ENCODE measurements at places on chromosomes 3 and 15. TPM values are rescaled to one million over a fixed set of nuclear protein-coding genes. Genes with fewer than 3 reads are reported as not detected.

- DNase-seq, result no peak
- peaks cover 8% of the 10 kb centered on the region for H3K36me3 ChIP-seq
- peak overlapping the region; percentile 82 for H3K27ac ChIP-seq
- no peaks in the 10 kb centered on the region for H3K27me3 ChIP-seq
These were observed 651 bp downstream of the UBA3 start for GRCh38 chr3:69079269-69080159.

GRCh38 chr3:59273976-59274375 is 224.2 kb upstream of the CFAP20DC start:
- no peaks in the 10 kb centered on the region for H3K36me3 ChIP-seq
- H3K4me1 ChIP-seq, result no peaks in the 10 kb centered on the region
- no peak overlapping the region for H3K27ac ChIP-seq
- DNase-seq, result no peak
- H3K4me3 ChIP-seq, result no peak overlapping the region

DNA sequence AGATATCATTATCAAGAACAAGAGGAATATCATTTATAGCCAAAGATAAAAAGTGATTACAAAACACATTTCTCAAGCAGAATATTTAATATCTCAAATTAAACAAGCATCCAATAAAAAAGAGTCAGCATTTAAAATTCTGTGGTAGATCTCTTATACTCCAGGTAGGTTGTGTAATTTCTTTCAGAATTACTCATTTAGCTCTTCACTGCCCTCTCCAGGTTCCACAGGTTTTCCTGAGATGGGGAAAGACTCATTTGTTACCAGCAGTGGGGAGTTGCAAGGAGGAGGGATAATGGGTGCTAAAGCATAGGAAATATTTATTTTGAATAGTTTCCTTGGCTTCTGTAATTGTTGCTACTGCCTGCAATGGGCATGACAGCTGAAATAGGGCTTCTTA is 83.1 kb upstream of the RASGRP1 start:
- peak overlapping the region; percentile 97 for H3K27ac ChIP-seq
- peaks cover 55% of the 10 kb centered on the region for H3K4me1 ChIP-seq
- DNase-seq, result no peak

GRCh38 chr3:43142472-43142871 is 36.6 kb upstream of the POMGNT2 start:
- no peak overlapping the region for H3K4me3 ChIP-seq
- H3K27ac ChIP-seq, result no peak overlapping the region
- peaks cover 5% of the 10 kb centered on the region for H3K4me1 ChIP-seq
- H3K36me3 ChIP-seq, result peaks cover 5% of the 10 kb centered on the region

DNA sequence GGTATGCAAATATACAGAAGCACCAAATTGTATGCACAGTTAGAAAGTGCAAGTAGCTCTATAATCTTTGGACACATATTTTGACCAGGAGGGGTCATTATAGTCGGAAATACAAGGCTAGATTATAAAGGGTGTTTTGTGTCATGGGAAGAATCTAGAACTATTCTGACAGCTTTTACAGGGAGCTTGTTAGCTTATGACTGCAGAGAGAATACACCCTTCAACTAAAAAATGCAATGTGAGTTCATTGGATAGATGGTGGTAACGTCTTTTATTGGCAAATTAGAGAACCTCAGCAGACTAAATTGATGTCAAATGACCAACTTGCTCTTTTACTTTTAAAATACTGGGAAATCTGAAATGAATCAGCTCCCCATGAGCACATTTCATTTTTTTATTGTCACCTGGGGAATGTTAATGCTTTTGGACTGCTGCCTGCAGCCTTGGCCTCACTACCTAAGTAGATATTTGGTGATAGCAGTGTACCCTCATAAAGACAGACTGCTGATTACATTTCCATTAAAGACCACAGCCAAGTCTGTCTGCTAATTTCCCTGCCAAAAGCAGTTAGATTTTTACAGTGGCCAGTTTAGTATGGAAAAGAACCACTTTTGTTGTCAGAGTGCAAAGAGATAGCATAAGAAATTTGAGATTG is 515.9 kb upstream of the DPPA4 start:
- H3K27ac ChIP-seq, result no peak overlapping the region
- H3K36me3 ChIP-seq, result peaks cover 17% of the 10 kb centered on the region
- peaks cover 17% of the 10 kb centered on the region for H3K4me1 ChIP-seq

DNA sequence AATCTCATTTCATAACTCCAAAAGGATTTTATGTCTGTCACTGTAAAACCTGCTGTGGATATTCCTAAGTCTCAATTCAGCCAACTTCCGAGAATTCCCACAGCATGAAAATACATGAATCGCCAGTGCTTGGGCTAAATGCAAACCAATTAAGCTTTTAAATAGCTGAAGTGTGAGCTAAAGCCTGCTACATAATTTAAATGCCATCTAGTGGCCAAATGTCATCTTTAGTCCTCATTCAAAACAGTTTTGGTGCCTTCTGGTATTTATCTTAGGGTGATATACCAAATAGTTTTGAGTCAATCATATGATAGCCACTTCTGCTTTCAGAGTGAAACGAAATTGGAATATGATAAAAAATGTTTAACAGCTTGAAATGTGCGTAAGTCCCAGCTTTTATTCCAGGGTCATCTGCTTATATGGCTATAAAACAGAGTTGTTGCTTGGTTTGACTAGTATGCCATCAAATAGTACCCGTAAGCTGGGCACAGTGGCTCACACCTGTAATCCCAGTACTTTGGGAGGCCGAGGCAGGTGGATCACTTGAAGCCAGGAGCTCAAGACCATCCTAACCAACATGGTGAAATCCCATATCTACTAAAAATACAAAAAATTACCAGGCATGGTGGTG is 41.8 kb upstream of the CCNL1 start:
- H3K4me3 ChIP-seq, result no peak overlapping the region
- H3K4me1 ChIP-seq, result no peaks in the 10 kb centered on the region
- no peak for DNase-seq
- H3K36me3 ChIP-seq, result peaks cover 5% of the 10 kb centered on the region
- no peak overlapping the region for H3K27ac ChIP-seq

DNA sequence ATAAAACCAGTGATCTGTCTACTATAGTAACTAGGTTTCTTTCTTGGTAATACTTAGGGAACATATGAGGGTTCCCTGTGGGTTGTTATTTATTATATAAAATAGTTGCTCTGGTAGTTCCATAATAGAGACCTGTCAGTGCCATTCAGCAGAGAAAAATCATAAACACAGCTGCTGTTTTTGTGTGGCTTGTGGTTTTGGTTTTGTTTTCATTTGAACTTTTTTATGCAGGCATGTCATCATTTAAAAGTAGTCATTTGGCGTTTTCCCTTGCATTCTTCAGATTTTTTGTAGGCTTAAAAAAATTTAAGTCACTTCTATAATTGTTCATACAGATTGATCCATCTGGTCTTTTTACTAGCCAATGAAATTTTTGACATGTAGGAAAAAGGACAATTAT is 47.9 kb downstream of the PIK3CA start:
- peaks cover 6% of the 10 kb centered on the region for H3K36me3 ChIP-seq
- H3K4me3 ChIP-seq, result no peak overlapping the region
- peaks cover 37% of the 10 kb centered on the region for H3K4me1 ChIP-seq
- no peak for DNase-seq
- H3K27me3 ChIP-seq, result no peaks in the 10 kb centered on the region
- peak overlapping the region; percentile 63 for H3K27ac ChIP-seq

- no peaks in the 10 kb centered on the region for H3K4me1 ChIP-seq
- no peaks in the 10 kb centered on the region for H3K36me3 ChIP-seq
- no peak for DNase-seq
- H3K27ac ChIP-seq, result no peak overlapping the region
- H3K27me3 ChIP-seq, result no peaks in the 10 kb centered on the region
These were observed 182.4 kb downstream of the RBMS3 start for GRCh38 chr3:29463304-29463703.

- DNase-seq, result no peak
- H3K36me3 ChIP-seq, result no peaks in the 10 kb centered on the region
- H3K4me3 ChIP-seq, result no peak overlapping the region
- no peaks in the 10 kb centered on the region for H3K4me1 ChIP-seq
- no peaks in the 10 kb centered on the region for H3K27me3 ChIP-seq
- no peak overlapping the region for H3K27ac ChIP-seq
These were observed 80.5 kb upstream of the WNT5A start for GRCh38 chr3:55567615-55568014.

GRCh38 chr3:13479332-13479581 is 849 bp upstream of the HDAC11 start:
- H3K36me3 ChIP-seq, result no peaks in the 10 kb centered on the region
- no peak for DNase-seq
- H3K27ac ChIP-seq, result peak overlapping the region; percentile 84
- no peaks in the 10 kb centered on the region for H3K27me3 ChIP-seq
- no peaks in the 10 kb centered on the region for H3K4me1 ChIP-seq

- no peak overlapping the region for H3K4me3 ChIP-seq
- H3K4me1 ChIP-seq, result no peaks in the 10 kb centered on the region
- H3K27me3 ChIP-seq, result no peaks in the 10 kb centered on the region
- H3K36me3 ChIP-seq, result no peaks in the 10 kb centered on the region
- DNase-seq, result no peak
These were observed 166.7 kb upstream of the SGO1 start for GRCh38 chr3:20352546-20353179.

- no peaks in the 10 kb centered on the region for H3K4me1 ChIP-seq
- H3K4me3 ChIP-seq, result no peak overlapping the region
- DNase-seq, result no peak
These were observed 12.0 kb downstream of the ADAMTS9 start for GRCh38 chr3:64675687-64676247.

GRCh38 chr3:138861798-138862197 is 27.1 kb upstream of the PIK3CB start:
- no peaks in the 10 kb centered on the region for H3K27me3 ChIP-seq
- no peaks in the 10 kb centered on the region for H3K4me1 ChIP-seq
- no peak for DNase-seq
- H3K27ac ChIP-seq, result no peak overlapping the region
- no peak overlapping the region for H3K4me3 ChIP-seq

GRCh38 chr15:52466134-52466701 is 62.5 kb downstream of the MYO5A start:
- DNase-seq, result no peak
- peak overlapping the region; percentile 56 for H3K4me3 ChIP-seq
- no peaks in the 10 kb centered on the region for H3K27me3 ChIP-seq
- peaks cover 35% of the 10 kb centered on the region for H3K4me1 ChIP-seq

DNA sequence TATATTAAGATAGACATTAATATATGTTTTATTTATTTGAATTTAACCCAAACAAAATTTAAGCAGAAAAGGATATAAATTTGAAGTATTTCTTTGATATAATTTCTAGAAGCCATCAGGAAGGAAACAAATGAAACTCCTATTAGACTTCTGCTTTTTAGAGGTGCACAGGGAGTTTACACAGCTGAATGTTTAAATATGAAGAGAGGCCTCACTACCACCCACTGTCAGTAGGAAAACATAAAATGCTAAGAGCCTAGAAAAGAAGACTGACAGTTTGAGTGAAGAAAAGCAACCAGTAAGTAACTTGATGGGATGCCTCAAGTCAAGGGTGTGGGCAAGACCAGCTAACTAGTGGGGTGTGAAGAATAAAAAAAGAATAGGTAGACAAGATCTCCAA is 19.7 kb downstream of the PLSCR2 start:
- no peaks in the 10 kb centered on the region for H3K4me1 ChIP-seq
- no peak for DNase-seq
- no peak overlapping the region for H3K4me3 ChIP-seq
- H3K27me3 ChIP-seq, result peaks cover 9% of the 10 kb centered on the region

- DNase-seq, result no peak
- H3K4me1 ChIP-seq, result no peaks in the 10 kb centered on the region
- no peaks in the 10 kb centered on the region for H3K36me3 ChIP-seq
These were observed 151.7 kb upstream of the PTPRG start for GRCh38 chr3:61409638-61410037.

DNA sequence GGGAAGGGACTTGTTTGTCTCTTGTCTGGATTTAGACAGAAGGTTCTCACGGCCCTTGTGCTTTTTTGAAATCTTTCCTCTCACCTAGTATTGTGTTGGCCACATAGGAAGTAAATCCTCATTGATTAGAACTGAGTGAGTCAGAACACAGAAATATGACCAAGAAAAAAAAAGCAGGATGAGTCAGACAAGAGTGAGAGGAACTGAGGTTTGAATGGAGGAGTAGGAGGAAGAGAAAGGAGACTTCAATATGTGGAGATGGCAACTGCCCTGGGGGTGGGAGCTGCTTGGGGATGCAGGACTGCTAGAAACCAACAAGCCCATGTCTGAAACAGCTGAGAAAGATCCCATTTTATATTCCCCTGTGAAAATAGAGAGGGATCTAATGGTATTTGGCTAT is 194.1 kb upstream of the ZBTB20 start:
- no peak for DNase-seq
- H3K4me3 ChIP-seq, result no peak overlapping the region
- H3K36me3 ChIP-seq, result no peaks in the 10 kb centered on the region
- no peak overlapping the region for H3K27ac ChIP-seq
- H3K27me3 ChIP-seq, result peaks cover 5% of the 10 kb centered on the region
- no peaks in the 10 kb centered on the region for H3K4me1 ChIP-seq

DNA sequence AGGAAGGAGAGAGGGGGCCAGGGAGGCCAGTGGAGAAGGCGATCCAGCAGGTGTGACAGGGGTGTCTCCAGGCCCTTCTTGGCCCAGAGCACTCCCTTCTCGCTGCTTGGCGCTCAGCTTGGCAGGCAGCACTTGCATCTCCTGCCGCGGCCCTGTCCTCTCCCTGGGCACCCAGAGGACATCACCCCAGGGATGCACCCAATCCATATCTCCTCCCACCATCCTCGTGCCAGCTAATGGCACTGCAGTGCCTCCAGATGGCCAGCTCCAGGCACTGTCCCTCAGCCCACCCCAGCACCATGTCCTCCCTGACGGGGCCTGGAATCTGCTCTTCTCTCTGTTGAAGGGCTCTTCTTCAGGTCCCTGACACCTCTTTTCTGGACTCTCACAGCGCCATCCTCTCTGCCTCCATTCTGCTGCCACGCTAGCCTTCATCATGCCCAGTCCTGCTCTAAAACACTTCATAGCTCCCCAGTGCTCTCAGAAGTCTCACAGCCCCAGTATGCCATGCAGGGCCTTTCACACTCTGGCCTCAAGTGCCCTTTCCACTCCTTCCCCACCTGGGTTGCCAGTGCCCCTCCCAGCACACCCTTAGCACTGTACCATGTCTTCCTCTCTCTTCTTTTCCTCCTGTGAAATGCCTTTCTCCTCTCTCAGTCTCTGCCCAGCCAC is 106.8 kb upstream of the SLC6A11 start:
- no peak overlapping the region for H3K27ac ChIP-seq
- H3K4me1 ChIP-seq, result peaks cover 4% of the 10 kb centered on the region
- H3K27me3 ChIP-seq, result peaks cover 68% of the 10 kb centered on the region
- H3K4me3 ChIP-seq, result no peak overlapping the region
- H3K36me3 ChIP-seq, result no peaks in the 10 kb centered on the region
- no peak for DNase-seq

GRCh38 chr15:80507638-80508316 is 103.6 kb downstream of the ARNT2 start:
- no peak for DNase-seq
- H3K4me1 ChIP-seq, result peaks cover 5% of the 10 kb centered on the region
- H3K27ac ChIP-seq, result no peak overlapping the region
- peaks cover 13% of the 10 kb centered on the region for H3K27me3 ChIP-seq

- H3K4me3 ChIP-seq, result no peak overlapping the region
- no peak for DNase-seq
- H3K4me1 ChIP-seq, result peaks cover 21% of the 10 kb centered on the region
- H3K36me3 ChIP-seq, result no peaks in the 10 kb centered on the region
- no peaks in the 10 kb centered on the region for H3K27me3 ChIP-seq
These were observed 54.8 kb upstream of the CHST2 start for GRCh38 chr3:143064777-143065176.

Gene TMCO5A
- total RNA-seq, result not detected

Gene UPK1B
- total RNA-seq, result not detected

Gene GRK7
- total RNA-seq, result 0.12 TPM

Gene CDHR4
- not detected for total RNA-seq

Gene SLCO2A1
- not detected for total RNA-seq

Gene MLF1
- total RNA-seq, result 0.86 TPM

Gene RTP4
- total RNA-seq, result 3.8 TPM

Gene LTF
- 0.20 TPM for total RNA-seq

Gene MME
- not detected for total RNA-seq

Gene DAZL
- total RNA-seq, result not detected

Gene TEX55
- total RNA-seq, result not detected

Gene CD200
- total RNA-seq, result 0.36 TPM

Gene ATP13A4
- total RNA-seq, result 2.1 TPM
